ELF-1 (cell line): ENCODE measurements at places on chromosomes 7 and 10.

- no peak for DNase-seq
Observed at GRCh38 chr10:103630156-103630555, 136.7 kb downstream of the NEURL1 start.

GRCh38 chr10:87750001-87750671, 67.9 kb downstream of the ATAD1 start:
- no peak for DNase-seq

DNA sequence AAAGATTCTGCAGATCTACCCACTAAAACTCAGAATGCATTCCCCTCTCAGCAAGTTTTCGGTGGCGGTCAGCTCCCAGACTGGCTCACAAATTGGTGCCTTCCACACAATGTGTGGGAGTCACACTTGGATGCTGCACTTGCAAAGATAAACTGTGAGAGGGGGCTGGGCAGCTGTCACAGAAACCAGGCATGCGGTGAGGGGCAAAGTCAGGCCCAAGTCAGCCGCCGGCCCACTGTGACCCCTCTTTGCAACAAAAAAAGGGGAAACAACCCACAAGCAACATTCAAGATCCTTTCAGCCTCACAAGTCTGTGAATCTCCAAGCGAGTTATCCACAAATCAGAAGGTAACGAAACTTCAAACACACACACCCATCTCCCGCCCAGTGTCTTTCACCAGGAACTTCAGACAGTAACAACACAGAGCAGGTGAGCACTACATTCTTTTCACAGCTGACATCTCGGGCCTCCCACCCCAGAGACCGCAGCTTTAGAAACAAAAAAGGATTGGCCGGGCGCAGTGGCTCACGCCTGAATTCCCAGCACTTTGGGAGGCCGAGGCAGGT, 32.0 kb downstream of the SNX8 start:
- DNase-seq = peak; percentile 37

DNA sequence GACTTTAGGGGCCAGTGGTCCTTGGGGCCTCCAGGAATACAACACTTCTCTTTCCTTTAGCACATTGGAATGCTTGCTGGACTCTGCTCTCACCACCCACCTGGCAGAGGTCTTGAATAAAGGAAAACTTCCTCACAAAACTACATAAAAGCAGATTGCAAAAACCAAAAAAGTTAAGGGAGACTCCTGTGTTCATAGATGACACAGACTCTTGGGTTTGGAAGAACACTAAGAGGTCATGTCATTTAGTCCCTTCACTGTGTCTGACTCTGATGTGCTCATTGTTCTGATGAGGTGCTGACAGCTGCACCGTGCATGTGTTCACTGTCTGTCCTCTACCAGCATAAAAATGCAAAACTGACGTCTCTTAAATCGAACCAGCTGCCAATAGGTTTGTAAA, 11.4 kb downstream of the BLNK start:
- no peak for DNase-seq

DNA sequence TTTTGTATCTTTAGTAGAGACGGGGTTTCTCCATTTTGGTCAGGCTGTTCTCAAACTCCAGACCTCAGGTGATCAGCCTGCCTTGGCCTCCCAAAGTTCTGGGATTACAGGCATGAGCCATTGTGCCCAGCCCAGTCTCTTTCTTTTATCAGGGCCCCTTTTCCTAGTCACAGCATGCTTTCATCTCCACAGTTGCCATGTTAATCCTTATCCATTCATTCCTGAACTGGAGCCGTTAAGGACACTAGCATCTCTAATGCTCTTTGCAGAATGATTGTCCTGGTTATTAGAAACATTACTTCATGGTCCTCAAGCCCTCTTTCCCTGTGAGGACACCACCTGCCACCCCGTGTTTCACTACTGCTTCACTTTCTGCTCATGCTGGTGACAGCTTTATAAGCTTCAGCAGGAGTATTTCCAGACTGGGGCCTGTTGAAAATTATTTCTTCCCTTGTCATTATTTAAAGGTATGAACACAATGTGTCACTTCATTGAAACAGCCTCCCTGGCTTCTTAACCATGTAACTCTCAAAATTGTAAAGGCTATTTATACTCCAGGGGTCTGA, 313.9 kb downstream of the BMPER start:
- no peak for DNase-seq

DNA sequence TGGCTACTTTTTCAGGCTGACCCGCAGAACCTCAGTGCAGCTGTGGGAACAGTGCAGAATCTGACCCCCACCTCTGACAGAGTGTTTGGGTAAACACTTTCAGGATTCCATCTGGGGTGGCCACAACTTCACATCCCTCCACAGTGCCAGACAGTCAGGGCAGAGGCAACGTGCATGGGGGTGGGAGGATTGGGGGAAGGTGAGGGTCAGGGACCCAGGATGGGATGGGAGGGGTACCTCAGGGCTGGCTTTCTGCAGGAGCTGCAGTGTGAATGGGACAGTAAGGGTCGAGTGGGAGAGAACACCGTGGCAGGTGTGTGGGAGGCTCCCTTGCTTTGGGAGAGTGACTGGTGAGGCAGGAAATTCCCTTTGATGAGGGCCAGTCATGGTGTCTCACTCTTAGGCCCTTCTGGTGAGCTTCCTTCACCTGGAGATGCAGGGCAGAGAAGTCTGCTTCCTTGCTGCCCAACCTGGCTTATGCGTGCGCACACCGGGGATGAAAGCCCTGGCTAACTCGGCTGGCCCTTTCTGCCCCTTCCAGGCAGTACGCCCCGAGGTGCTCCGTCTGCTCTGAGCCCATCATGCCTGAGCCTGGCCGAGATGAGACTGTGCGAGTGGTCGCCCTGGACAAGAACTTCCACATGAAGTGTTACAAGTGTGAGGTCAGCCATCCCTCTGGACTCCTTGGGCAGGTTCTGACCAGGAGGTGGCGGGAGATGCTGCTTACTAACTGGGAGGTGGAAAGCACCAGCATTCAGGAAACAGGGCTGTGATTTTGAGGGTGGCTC, 8.4 kb downstream of the ZYX start:
- DNase-seq = no peak

GRCh38 chr10:26455567-26456315, 17.6 kb downstream of the APBB1IP start:
- no peak for DNase-seq

DNA sequence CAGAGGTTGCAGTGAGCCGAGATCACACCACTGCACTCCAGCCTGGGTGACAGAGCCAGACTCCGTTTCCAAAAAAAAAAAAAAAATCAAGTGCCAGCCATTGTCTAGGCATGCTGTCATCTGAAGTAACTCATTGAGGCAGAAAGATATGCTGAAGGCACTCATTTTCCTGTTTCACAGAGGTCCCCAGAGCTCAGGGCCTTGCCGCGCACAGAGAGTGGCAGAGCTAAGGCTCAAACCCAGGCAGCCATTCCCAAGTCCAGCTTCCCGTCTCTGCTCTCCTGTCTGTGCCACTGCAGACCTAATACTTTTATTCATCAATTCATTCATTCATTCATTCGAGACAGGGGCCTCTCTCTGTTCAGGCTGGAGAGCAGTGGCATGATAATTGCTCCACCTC, 3.5 kb downstream of the GRIFIN start:
- no peak for DNase-seq

GRCh38 chr7:148763622-148764021, 64.9 kb downstream of the CUL1 start:
- no peak for DNase-seq
